ENCODE measurements at places on chromosomes 13 and 19.
A peak's percentile ranks its signal among the peaks of the same experiment; 100 is the strongest.

DNA sequence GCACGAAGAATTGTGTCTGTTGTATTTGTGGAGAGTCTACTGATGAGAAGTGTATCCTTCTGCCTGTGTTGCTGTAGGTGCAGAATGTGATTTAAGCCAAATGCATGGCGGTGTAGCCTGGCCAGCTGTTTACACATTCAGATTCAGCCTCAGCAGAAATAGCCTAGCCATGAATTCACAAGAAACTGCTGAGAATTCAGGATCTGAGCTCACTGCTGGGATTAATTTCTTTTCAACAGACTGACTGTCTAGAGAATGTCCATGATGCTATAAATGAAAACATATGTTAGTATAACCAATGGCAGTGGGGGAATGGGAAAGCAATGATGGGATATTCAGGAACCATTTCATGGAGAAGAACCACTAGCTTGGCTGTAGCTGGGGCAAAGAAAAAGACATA, 77.4 kb upstream of the RNF113B start:
- DNase-seq, result no peak

GRCh38 chr19:50461066-50461875, 15.0 kb upstream of the EMC10 start:
- DNase-seq, result peak; percentile 71

DNA sequence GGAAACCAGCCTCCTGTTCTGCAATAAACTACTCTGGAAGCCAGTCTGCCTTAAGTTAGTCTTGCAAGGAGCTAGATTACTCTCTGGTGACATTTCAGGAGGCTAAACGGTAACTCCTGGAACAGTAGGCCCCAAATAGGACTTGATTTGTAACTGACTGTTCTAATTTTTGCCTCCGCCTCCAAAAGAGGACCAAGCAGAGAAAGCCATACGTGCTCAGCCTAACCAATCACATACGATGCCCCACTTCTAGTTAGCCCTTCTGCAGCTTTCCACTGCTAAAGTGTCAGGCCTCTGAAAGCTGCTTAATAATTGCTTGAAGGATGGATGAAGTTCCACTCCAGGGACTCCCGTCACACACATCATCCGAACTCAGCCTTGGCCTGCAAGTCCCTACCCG, 744 bp downstream of the ZNF805 start:
- DNase-seq, result peak; percentile 12

GRCh38 chr13:76865996-76866503, 20.2 kb downstream of the KCTD12 start:
- DNase-seq, result no peak

DNA sequence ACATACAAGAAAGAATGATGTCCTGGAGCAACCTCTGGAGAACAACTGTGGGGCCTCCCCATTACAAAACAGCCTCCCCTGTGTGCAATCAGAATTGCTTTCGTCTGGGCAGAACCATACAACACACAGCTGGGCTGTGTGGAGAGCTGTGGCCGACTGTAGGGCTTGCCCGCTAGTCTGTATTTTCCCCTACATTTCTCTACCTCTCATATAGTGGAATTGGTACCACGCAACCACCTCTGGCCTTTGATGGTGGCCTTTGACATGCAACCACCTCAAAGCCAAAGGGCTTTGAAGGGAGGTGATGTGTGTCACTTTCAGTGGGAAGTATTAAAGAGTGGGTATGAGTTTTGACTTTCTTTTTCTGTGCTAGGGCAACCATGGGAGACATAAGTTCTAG, 34.0 kb downstream of the GARRE1 start:
- DNase-seq, result no peak

DNA sequence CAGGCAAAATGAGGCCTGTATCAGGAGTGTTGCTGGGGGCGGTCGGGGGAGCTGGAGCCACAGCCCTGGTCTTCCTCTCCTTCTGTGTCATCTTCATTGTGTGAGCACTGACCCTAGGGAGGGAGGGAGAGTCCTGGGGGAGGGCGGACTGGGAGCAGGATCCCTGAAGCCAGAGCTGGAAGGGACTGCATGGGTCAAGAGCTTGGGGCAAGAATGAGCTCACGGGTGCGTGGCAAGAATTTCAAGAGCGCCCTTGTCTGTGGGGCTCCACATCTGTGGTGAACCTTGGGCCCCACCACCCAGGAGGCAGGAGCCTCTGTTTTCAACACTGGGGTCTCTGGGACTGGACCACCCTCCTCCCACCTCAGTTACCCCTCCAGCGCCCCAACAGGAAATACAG, 4.7 kb downstream of the SIGLEC7 start:
- DNase-seq, result no peak

DNA sequence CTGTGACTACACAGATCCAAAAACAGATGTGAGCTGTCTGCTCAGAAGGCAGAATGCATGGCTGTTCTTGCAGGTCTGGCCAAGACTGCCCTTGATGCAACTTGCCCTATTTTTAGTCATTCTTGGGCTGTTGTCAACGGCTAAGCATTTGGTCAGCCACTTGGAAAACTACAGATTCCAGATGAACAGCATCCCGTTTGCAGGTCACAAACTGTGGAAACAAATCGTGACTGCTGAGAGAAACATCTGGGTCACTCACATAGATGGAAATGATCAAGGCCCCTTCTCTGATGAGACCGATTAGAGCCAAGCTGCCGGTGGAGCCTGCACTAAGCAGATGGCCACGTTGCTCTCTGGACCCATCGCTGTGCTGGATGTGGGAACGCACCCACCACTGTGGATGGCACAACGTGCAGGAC, 15.4 kb upstream of the METTL21C start:
- DNase-seq, result no peak

DNA sequence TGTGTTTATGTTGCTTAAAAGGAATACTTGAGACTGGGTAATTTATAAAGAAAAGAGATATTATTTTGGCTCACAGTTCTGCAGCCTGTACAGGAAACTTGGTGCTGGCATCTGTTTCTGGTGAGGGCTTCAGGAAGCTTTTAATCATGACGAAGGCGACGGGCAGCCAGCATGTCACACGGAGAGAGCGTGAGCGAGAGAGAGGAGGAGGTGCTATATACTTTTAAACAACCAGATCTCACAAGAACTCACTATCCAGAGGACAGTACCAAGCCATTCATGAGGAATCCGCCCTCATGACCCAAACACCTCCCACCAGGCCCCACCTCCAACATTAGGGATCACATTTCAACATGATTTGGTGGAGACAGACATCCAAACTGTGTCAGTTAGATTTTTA, 163.4 kb upstream of the TSC22D1 start:
- DNase-seq, result no peak

DNA sequence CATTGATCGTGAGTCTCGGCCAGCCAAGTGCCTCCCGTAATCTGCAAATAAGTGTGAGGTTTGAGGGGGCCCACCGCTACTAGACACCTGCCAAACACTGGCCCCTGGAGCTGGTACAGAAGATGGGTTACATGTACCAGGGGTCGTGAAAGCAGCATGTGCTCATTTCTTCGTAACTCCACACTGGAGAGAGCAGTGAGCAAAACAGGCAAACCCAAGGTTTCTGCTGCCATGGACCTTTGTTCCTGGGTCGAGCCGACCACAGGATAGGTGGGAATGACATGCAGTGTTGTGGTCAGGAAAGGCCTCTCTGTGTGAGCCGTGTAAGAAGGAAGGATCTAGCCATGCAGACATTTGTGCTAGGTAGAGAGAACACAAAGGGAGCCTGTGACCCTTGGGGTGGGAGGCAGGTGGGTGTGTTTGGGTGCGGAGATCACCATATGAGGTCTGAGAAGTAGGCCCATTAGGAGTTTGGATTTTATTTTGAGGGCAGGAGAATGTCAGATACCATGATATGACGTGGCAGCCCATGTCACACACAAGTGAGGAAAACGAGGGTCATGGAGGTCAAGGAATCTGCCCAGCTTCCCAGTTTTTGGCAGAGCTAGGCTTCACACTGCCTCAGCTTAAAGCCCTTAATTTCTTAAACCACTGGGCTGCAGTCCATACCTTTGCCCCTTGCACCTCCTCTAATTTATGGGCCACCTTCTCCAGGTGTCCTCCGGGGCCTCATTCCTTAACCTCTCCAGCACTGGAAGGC, 919 bp downstream of the GTF3A start:
- DNase-seq, result no peak

DNA sequence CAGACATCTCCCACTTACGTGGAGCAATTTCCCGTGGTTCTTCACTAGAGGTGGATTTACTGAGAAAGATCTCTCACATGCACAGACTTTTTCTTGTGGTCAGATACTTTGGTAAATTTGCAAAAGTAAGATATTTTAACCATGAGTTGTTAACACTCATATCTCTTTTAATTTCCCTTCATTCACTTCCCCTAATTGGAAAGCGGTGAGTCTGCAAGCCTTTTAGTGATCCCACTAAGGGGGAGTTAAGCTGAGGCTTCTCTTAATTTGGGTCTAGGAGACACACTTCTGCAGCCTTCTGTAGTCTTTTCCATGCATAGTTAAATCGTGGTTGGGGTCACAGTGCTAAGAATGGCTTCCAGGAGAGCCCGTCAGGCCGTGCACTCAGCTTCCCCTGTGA, 30.7 kb upstream of the SERPINE3 start:
- no peak for DNase-seq

- DNase-seq, result no peak
Observed at GRCh38 chr19:58385891-58386575, 1.0 kb upstream of the RPS5 start.
